ENCODE measurements at places on chromosomes 4 and X.

DNA sequence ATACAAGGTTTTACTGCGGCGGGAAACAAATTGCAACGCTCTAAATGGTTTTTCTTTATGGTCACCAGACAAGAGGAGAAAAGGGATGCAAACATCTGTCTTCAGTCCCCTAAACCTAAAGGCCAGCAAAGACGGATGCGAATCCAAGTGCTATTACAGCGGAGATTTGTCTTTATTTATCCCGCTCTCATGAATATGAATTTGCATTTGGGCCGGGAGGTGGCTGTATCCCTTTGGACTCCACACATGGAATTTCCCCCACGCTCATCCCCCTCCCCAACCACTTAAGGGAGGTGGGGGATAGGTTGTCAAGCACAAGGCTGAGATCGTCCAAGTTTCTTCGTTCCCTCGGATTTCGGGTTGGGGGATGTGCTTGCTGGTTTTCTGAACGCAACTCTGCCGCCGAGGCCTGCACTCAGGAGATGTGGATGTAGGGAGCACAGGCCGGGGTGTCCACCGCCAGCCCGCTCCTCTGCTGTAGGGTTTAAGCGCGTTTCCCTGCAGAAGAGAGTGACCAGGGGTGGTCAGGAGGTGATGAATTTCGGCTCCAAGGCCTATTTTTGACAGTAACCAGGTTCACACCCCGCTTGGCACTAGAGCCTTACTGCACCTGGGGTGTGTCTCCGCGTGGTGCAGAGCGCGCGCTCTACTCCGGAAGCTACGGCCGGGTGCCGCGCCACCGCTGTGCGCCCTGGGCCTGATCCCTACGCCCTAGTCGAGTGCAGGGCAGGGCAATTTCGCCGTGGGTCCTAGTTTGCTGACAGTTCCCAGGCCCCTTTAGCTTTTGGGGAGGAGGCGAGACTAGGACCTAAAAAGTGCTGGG lies 2.3 kb upstream of the PHOX2B start:
- no peak for DNase-seq

- no peak for DNase-seq
These were observed 23.1 kb downstream of the ATP8A1 start for GRCh38 chr4:42633605-42634388.

GRCh38 chr4:174056959-174057358 lies 226.5 kb downstream of the FBXO8 start:
- DNase-seq = no peak

GRCh38 chr4:59647500-59647899 lies 1552.6 kb upstream of the ADGRL3 start:
- no peak for DNase-seq

- DNase-seq = no peak
These were observed 1844.4 kb upstream of the PCDH10 start for GRCh38 chr4:131304686-131305085.

- DNase-seq = no peak
These were observed 284.7 kb downstream of the CAMK2D start for GRCh38 chr4:113476800-113477199.

- DNase-seq = no peak
These were observed 548.9 kb downstream of the ARAP2 start for GRCh38 chr4:35695421-35695820.

- no peak for DNase-seq
These were observed 31.7 kb downstream of the USP9X start for GRCh38 chrX:41116948-41117347.

GRCh38 chr4:113094802-113095201 lies 45.3 kb downstream of the ANK2 start:
- no peak for DNase-seq
